ENCODE measurements at places on chromosomes 2 and 18.

- DNase-seq = no peak
Observed at GRCh38 chr2:54603357-54603756, 120.1 kb upstream of the EML6 start.

GRCh38 chr2:137693534-137693933, 270.7 kb upstream of the HNMT start:
- no peak for DNase-seq

- no peak for DNase-seq
Observed at GRCh38 chr2:221425353-221425752, 146.8 kb downstream of the EPHA4 start.

- no peak for DNase-seq
Observed at GRCh38 chr2:168538534-168538933, 82.5 kb downstream of the CERS6 start.

- no peak for DNase-seq
Observed at GRCh38 chr2:187749804-187750431, 195.7 kb upstream of the TFPI start.

DNA sequence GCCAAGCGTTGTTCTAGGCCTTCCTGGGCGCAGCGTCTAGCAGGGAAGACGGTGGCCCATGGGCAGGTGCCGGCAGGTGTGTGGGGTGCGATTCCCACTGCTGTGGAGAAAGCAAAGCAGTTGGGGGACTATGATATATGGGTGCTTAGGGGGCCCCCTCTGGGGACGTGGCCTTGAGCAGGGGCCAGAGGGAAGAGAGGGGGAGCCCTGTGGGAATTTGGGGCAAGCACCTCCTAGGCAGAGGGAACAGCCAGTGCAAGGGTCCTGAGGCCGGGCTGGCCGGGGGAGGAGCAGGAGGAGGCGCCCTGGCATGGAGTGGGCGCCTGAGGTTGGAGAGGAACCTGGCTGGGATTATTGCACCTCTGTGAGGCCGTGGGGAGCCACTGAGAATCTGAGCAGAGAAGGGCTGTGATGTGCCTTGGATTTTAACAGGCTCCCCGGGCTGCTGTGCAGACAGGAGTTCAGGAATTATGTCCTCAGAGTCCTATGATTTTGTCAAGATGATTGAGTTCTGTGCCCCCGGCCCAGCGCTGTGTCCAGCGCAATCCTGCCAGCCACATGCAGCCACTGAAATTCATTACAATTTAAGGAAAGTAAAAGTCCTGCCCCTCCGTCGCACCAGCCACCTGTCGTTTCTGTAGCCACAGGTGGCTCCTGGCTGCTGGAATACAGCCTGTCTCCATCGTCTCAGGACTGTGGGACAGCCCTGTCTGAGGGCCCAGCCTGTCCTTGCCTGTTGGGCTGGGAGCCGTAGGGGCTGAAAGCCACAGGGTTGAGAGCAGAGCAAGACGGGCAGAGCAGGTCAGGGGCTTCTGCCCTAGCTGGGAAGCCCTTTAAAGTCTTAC, 9.1 kb upstream of the KLHL30 start:
- DNase-seq = no peak

- no peak for DNase-seq
Observed at GRCh38 chr2:212213191-212213590, 325.4 kb downstream of the ERBB4 start.

- no peak for DNase-seq
Observed at GRCh38 chr2:22035361-22035830, 911.6 kb downstream of the TDRD15 start.

- no peak for DNase-seq
Observed at GRCh38 chr18:31814132-31814531, 53.5 kb upstream of the SLC25A52 start.

Measured in H54 (cell line).